ENCODE measurements at places on chromosomes 16 and 17. TPM values are rescaled to one million over a fixed set of nuclear protein-coding genes. Genes with fewer than 3 reads are reported as not detected.

- DNase-seq = no peak
Measured at GRCh38 chr16:23290189-23291062, 11.7 kb upstream of the SCNN1B start.

E4F1 gene
- 37.1 TPM for total RNA-seq

SMPD3 gene
- total RNA-seq = 1.5 TPM

DNA sequence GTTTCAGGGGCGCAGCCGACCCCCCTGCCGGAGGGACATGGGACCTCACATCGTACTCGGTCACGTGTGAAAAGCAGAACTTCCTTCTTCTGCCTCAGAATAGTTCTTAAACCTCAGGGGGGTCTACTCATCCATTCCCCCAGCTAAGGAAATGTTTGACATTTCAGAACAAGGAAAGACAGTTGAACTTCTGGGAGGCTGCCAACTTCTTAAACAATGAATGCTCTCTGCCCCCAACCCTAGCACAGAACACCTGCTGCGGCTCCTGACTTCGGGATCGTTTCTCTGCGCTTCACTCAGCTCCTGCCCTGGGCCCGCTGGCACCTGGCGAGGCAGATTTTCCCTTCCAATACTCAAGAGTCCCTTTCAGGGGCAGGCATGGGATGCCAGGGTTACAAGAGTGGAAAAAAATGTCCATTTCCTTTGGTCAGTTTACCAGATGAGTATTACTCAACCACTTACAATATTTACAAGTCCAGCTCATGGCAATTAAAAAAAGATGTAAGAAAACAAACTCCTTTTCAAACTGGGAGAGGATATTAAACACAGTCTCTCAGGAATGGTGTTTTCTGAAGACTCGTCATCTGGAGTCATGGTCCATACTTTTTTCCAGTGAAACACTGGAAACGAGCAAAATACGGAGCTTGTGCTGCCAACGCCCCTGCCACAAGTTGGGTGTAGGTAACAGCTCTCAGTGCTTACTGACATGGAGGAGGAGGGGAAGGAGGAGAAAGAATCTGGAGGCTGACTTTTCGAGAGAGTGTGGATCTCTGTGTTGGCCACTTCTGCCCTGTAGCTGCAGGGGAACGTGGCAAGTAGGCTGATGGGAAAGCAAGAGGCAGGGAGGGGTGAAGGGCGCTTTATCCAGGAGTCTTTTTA lies 235.7 kb downstream of the NTN1 start:
- no peak for DNase-seq

DNA sequence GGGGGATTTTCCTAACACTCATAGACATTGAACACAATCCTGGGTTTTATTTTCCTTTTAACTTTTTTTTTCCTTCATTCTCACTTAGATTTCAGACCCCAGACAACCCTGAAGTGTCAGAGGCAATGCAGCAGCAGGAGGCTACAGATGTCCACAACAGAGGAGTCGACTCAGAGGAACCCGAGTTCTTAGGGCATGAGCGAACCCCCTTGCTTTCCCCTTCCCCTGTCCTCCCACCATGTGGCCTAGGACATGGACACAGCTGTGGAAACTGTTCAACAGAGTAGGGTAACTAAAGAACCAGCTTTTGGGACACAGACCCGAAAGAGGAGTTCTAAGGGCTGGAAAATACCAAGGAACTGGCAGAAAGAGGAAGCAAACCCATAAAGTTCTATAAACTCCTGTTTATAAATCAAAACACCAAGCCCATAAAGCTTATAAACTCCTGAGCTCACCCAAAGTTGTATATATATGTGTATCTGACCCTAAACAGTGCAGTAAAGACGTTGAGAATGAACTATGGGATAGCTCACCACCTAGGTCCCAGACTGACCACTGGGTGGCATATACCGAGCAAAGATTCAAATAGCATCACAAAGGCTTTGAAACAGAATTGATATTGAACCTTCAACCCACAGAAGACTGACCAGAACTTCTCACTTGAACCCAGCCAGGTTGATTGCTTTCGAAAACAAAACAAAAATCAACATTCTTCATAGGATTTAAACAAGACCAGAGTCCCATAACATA lies 33.9 kb downstream of the CMTM4 start:
- DNase-seq = no peak

DNA sequence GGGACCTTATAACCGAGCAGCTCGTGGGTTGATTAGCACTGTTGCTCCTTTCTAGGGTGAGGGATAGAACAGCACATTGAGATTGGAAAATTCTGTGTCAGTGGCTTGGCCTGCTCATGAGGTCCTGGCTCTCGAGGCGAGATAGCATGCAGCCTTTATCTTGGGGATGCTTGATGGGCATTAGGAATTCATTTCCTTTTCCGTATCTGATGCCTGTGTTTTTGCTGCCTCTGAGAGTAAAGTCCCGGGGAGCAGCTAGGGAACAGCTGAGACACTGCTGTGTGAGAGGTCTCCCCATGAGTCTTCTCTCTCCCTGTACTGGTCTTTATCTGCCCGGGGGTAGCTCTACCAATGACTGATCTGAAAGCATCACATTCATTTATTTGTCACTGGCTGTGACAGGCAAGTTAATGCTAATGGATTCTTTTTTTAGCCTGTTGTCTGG lies 14.5 kb downstream of the MSI2 start:
- DNase-seq = peak; percentile 17

- DNase-seq = no peak
Measured at GRCh38 chr16:13070268-13070667, 168.9 kb downstream of the SHISA9 start.

- DNase-seq = no peak
Measured at GRCh38 chr16:80744856-80745255, 59.5 kb downstream of the CDYL2 start.

DNA sequence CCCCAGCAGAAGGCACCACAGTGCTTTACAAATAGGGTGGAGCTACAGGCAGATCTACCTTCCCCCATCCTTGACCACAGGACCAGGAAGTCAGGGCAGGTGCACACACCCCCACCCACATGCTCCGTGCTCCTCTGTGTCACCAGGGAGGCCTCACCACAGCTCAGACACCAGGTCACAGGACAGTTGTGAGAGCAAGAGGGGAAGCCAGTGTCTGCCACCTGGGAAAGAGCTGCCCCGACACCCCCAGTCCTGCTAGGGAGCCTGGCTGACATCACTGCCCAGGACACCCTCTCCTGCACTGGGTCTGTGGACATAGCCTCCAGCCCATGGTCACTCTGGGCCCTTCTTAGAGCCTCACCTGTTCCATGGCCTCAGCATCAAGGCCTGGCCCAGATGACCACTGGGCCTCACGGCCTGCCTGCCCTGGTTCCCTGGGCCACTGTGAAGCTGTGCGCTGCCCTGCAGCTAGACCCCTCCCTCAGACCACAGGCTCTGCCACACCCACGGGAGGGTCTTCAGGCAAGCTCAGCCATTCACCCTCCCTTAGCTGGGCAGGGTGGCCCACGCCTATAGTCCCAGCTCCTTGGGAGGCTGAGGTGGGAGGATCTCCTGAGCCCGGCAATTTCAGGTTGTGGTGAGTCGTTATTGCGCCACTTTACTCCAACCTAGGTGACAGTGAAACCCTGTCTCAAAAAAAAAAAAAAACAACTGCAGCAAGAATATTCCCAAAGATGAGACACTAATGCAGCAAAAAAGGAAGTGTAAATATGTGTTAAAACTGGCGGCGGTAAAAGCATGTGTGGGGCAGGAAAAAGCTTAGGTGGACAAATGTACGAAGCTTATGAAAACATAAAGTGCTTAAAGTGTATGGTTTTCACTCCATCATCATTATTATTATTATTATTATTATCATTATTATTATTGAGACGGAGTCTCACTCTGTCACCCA lies 14.2 kb downstream of the POLR3K start:
- DNase-seq = peak; percentile 44

- DNase-seq = no peak
Measured at GRCh38 chr16:23351360-23351759, 49.3 kb downstream of the SCNN1B start.

GRCh38 chr17:57696050-57696449 lies 49.0 kb downstream of the CCDC182 start:
- DNase-seq = no peak

BTBD17 gene
- not detected for total RNA-seq

HID1 gene
- 13.2 TPM for total RNA-seq

DNA sequence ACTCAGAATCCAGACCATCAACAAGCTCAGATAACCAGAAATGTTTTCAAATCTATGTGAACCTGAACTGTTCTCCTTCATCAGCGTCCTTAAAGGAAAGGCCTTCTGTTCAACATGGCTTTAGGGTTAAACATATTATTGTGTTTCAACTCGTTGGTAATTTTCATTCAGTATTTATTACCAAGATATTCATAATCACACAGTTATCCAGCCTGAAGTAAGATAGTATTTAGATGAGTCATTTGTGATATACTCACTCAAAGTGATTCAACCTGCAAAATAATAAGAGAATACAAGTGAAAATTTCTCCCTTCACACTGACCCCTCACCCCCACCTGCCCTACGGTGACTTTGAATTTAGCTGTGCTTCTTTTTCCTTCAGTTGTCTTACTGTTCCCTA lies 3.0 kb downstream of the CYLD start:
- no peak for DNase-seq

DNA sequence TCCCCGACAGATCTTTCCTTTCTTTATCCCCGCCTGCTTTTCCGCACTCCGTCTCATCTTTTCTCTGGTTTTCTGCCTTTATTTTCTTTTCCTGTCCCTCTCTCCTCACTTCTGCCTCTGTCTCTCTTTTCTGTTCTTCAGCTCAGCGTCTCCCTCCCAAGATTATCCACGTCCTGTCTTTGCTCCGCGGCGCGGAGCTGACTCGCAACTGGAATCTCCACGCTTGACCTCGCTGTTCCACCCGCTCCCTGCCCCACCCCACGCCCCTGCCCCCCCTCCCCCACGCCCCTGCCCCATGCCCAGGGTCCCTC lies 4.9 kb upstream of the LHX1 start:
- DNase-seq = no peak

RANBP10 gene
- total RNA-seq = 24.1 TPM

KLHL10 gene
- not detected for total RNA-seq

TP53TG3F gene
- total RNA-seq = 0.32 TPM

DNA sequence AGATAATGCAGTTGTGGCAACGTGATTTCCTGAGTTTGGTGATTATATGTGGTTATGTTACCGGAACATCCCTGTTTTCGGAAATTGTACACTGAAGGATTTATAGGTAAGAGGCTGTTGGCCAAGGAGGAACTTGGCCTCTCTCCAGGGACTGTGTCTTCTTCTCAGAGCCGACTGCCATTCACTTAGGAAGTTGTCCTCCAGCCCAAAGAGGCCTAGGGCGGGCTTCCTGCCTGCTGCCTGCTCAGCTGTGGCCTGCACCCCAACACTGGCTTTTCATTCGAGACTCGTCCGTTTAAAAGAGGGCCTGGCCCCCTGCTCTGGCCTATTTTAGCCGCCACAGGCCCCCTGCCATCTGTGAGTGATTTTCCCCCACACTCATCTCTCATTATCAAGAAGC lies 64.3 kb downstream of the ZDHHC7 start:
- DNase-seq = no peak

- no peak for DNase-seq
Measured at GRCh38 chr17:673200-673681, 41.4 kb downstream of the VPS53 start.

DNA sequence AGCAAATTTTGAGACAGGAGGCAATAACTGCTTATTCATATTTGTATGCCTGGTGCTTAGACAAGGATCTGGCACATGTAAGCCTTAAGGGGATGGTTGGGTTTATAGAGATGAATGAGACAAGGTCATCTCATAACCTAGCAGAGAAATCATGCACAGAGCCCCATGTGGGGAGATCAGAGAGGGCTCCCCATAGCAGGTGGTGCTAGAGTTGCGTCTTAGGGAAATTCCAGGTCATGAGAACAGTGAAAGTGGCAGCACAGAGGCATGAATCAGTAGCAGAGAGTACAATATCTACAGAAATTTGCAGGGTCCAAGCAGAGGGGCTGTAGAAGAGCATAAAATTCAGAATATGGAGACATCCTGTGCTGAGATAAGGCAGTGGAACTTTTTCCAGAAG lies 57.3 kb downstream of the SLC6A2 start:
- DNase-seq = no peak

- no peak for DNase-seq
Measured at GRCh38 chr16:57360321-57360935, 1.8 kb downstream of the CCL22 start.

KRT36 gene
- not detected for total RNA-seq

GRCh38 chr16:22844416-22844815 lies 30.5 kb downstream of the HS3ST2 start:
- DNase-seq = no peak

DNA sequence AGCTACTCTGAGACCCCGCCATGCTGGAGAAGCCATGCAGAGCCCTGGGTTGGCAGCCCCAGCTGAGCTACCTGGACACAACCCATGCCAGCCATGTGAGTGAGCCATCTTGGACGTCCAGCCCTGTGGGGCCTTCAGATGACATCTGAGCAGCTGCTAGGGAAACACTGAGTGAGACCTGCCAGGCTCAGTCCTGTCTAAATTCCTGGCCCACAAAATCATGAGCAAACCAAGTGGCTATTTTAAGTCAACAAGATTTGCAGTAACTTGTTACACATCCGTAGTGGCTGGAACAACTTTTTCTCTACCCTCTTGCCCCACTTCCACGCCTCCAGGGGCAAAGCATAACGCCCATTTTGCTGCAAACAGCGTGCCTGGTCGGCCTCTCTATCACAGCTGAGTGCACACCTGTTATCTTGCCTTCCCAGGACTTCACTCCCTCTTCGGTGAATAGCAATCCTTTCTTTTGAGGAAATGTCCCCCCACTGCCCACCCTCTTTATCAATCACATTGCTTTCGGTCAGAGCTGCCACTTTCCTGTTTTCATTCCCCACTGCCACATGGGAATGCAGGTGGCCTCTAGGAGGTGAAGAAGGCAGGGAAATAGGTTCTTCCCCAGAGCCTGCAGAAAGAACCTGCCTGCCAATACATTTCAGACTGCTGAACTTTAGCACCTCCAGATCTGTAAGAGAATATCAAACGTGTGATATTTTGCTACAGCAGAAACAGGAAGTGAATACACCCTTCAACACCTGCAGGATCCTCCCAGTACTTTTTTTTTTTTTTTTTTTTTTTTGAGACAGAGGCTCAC lies 7.4 kb upstream of the SCIMP start:
- DNase-seq = no peak

- DNase-seq = no peak
Measured at GRCh38 chr16:86923656-86924055, 345.3 kb downstream of the FOXL1 start.

MYH1 gene
- not detected for total RNA-seq

KRTAP4-3 gene
- total RNA-seq = not detected

DNA sequence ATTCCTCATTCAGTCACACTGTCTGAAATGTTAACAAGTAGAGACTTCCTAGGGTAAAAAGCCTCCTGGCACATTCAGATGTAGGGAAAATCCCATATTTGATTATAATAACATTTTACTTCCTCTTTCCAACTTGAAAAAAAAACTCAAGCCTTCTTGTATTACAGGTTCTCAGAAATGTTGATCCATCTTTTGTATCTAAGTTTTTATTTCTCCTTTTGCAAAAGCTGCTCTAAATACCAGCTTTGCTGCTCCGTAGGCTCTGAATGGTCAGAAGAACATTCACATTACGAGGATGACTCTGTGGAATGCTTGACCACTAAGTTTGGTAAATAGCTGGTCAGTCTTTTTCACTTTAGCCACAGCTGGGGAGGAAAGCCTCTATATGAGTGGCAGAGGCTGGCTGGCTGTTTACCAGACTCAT lies 13.2 kb upstream of the HEATR6 start:
- no peak for DNase-seq

GRCh38 chr17:34665150-34665806 lies 85.9 kb downstream of the TMEM132E start:
- peak; percentile 10 for DNase-seq

ATP2A3 gene
- 303 TPM for total RNA-seq

Measured in T-cell (primary cell).